Left kidney (tissue), 8 donors: ENCODE measurements at places on chromosomes 6 and 20.

GRCh38 chr6:14134211-14134910 lies 16.8 kb downstream of the CD83 start:
- no peak for DNase-seq

GRCh38 chr6:51489133-51489532 lies 598.3 kb downstream of the PKHD1 start:
- DNase-seq, result no peak

GRCh38 chr20:63740070-63740626 lies 572 bp downstream of the SLC2A4RG start:
- DNase-seq, result peak; percentile 36

- DNase-seq, result no peak
Measured at GRCh38 chr6:102313699-102314098, 920.2 kb downstream of the GRIK2 start.

DNA sequence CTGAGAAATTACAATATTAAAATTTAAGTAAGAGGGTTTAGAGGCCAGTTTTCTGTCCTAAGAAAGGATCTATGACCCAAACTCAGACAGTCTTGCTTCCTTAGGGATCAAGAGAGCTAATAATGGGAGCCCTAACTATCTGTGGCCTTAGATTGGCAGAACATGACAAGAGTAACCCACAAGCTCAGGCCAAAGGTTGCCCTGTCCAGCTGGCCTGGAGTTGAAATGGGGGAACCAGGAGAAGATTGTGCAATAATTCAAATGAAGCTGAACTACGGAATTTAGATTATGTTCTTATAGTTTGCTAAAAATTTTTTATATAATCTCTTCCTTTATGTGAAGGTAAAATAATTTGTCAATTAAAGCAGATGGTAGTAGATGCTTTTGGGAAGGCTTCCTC lies 26.4 kb downstream of the LAMA4 start:
- no peak for DNase-seq

- no peak for DNase-seq
Measured at GRCh38 chr6:170459451-170459850, 93.7 kb downstream of the PSMB1 start.

DNA sequence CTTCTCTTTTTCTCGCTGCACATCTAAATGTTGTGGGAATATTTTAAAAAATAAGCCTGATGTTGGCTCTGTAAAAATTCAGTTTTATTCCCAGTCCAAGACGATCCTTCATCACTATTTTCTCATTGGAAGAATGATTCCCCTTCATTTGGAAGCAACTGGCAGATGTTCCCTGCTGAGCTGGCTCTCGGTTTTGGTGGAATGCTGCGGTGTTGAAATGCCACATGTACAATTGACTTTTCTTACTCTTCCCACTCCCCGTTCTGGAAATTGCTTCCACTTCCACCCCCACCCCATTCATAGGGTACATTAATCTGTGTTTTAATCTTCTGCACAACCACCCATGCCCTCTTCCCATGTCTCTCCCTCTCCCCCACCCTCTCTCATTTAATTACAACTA lies 496.3 kb upstream of the MAP3K7 start:
- no peak for DNase-seq

GRCh38 chr20:8951164-8951563 lies 117.7 kb upstream of the PLCB4 start:
- DNase-seq, result no peak

DNA sequence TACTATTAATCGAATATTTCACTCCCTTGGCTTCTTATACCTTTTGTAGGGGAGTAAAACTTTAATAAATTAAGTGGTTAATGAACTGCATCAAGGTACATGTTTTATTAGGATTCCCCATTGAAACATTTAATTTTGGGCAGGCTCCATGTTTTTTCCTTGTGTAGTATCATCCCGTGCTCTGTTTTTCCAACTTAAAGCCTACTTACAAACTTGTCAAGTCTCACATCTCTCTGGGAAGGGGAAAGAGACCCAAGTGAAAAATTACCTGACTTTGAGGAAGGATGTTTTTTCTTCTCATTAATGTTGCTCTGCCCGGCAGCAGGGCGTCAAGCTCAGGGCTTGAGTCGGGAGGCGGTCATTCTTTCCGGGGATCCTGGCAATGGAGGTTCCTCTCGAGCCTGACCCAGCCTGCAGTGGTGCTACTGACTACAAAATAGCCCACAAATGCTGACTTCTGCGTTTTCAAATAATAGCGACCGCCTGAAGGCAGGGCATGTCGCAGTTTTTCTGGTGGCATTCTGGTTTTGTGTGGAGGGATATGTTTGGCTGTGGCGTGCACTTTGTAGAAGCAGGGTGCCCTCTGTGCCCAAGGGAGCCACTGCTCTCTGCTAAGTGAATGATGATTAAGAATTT lies 2.4 kb downstream of the DSP start:
- no peak for DNase-seq

GRCh38 chr6:168277274-168277669 lies 42.3 kb downstream of the DACT2 start:
- no peak for DNase-seq

GRCh38 chr6:69880601-69881000 lies 14.2 kb downstream of the COL19A1 start:
- no peak for DNase-seq

DNA sequence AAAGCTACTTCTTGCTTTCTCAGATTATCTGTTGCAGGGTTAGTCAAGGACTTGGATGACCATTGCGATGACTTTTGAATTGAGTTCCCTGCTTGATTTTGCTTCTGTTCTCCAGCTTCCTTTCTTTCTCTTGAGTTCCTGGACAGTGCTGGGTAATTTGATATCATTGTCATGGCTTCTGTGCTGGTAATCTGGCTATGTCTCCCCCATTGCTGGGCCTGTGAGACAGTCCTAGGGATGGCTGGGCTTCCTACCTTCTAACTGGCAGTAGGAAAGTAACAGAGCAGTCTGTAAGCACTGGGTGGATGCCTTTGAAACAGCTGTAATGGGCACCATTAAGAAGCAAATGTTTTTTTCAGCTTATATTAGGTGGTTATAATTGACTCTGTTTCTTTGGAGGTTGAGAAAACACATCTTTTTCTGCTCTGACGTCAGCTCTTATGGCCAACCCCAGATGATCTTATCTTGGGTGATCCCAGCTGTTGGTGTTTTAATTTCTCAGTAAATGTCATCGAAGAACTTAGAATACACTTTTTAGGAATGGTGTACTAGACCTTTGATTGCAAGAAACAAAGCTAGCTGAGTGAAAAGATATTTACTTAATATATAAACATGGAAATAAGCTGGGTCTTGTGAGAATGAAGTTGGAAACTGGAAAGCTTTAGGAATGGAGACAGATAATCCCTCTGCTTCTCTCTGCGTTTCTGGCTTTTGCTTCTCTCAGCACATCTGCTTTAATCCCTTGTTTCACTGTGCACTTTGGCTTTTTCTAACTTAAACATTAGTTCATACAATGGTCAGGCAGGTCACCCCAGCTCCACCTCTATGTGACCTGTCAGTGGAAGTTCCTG lies 195.0 kb upstream of the MAN1A1 start:
- DNase-seq, result no peak

GRCh38 chr20:7770578-7770977 lies 169.7 kb downstream of the HAO1 start:
- DNase-seq, result peak; percentile 18

GRCh38 chr20:23007886-23008655 lies 27.0 kb upstream of the SSTR4 start:
- DNase-seq, result no peak

DNA sequence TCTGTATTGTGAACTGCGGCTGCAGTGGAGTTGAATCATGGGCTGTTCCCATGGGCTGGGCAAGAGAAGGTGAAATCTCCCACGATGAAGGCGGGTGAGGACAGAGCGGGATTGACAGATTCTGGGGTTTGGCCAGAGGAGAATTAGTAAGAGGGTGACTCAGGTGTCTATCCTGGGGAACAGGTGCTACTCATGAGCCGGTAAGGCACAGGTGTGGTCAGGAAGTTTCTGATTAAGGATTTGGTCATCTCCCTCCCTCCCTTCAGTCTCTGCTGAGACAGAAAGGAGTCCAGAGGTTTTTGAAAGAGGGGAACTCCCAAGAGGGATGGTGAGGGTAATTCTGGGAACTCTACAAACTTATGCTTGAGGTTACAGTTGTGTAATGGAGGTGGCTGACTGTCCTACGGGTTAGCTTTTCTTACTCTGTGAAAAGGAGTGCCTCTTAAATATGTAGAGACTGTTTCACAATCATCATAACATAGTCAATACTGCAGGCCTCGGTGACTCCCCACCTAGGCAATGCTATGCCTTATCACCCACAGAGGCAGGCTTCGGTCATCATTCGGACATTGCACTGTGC lies 31.5 kb downstream of the SERPINB1 start:
- DNase-seq, result no peak

DNA sequence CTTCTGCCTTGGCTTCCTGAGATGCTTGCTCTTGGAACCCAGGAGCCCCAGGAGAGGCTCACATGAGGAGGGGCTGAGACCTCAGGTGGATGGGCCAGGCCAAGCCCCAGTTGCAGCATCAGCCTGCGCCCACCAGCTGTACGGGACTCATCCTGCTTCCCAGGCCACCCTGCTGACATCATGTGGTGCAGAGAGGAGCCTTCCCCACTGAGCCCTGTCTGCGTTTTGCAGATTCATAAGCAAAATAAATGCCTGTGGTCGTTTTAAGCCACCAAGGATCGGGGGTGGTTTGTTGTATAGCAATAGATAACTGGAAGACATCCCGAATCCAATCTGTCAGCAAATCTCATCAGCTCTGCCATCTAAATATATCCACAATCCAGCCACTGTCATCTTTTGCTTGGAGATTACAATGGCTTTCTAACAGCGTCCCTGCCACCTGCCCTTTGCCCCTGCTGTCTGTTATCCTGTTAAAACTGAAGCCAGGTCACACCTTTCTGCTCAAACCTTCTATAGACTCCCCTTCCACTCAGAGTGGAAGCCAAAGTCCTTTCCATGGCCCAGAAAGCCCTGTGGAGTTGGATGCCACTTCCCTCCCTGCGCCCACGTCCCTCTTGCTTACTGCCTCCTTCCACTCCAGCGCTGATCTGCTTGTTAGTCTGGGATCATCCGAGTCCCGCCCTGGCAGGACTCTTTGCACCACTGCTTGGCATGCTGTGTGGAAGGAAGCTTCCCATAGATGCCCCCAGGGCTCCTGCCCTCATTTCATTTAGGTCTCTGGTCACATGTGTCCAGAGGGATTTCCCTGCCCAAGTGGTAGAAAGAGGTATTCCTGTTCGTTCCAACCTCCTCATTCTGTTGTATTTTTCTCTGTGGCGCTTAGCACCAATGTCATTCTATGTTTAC lies 24.0 kb upstream of the MLN start:
- no peak for DNase-seq

- peak; percentile 25 for DNase-seq
Measured at GRCh38 chr20:21808863-21809664, 103.6 kb downstream of the PAX1 start.

DNA sequence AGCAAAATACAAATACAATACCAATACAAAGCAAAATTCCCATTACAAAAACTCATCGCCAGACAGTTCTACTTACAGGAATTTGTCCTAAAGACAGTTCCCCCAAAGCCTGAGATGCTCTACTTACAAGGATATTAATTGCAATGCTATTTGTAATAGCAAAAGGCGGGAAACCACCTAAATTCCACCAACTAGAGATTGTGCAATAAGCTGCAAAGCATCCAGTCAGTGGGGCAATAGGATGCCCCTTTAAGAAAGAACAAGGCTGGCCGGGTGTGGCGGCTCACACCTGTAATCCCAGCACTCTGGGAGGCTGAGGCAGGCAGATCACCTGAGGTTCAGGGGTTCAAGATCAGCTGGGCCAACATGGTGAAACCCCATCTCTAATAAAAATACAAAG lies 39.1 kb downstream of the FAM209B start:
- DNase-seq, result no peak

GRCh38 chr6:159125014-159125609 lies 44.1 kb upstream of the FNDC1 start:
- no peak for DNase-seq

GRCh38 chr20:8524101-8525016 lies 392.3 kb downstream of the PLCB1 start:
- no peak for DNase-seq

GRCh38 chr6:43982084-43982625 lies 145.1 kb downstream of the MRPL14 start:
- DNase-seq, result no peak

- no peak for DNase-seq
Measured at GRCh38 chr20:29306390-29307072, 1950.9 kb upstream of the DEFB115 start.

DNA sequence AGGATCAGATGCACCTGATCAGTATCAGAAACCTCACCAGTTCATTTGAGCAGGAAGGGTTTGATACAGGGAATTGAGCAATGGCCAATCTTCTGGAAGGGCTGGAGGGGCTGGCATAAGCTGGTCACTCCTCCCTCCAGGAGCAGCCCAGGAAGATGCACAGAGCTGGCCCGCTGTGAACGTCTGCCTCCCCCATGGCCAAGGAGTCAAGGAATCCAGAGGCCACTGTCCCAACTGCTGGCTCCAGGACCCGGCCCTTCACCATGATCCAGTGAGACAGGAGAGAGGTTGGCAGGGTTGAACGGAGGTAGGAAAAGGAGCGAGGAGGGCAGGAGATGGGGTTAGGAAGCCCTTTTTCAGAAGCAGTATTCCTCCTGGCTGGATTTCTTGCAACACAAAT lies 113.9 kb upstream of the CST7 start:
- DNase-seq, result no peak

DNA sequence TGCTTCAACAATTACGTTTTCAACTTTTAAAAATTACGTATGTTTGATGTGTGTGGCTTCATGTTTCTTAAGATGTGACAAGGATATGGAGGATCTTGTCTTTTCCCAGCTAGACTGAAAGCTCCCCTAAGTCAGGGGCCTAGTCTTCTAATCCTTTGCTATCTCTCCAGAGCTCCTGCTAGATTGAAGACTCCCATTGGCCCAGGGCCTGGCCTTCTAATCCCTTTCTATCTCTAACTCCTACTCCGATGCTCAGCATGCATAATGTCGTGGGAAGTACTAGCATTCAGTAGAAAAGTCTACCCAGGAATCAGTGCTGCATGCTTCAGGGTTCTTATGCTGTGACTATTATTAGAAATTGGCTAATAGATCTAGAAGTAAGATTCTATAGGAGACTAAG lies 144.8 kb upstream of the SUPT3H start:
- no peak for DNase-seq

DNA sequence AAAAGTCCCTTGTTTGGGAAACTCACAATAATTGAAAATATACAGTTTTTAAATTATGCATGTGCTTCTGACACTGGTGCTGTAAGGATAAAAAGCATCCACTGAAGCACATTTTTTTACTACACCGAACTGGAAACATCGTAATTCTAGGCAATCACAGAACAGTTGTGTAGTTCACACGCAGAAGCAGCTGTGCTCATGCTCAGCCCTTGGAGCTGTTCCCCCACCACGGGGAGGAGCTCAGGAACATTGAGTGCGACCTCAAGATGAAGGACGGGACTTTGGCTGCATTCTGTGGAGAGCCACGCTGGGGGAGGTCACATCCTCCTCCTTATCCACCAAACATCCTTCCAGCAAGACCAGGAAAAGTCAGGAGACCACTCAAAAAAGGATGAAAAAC lies 466.3 kb upstream of the CDH4 start:
- no peak for DNase-seq
